ENCODE measurements at places on chromosomes 12 and 14. TPM values are rescaled to one million over a fixed set of nuclear protein-coding genes. Genes with fewer than 3 reads are reported as not detected.
A peak's percentile ranks its signal among the peaks of the same experiment; 100 is the strongest.

LRRC43 gene
- total RNA-seq: 1.1 TPM

WSCD2 gene
- total RNA-seq: 2.7 TPM

NINJ2 gene
- 18.7 TPM for total RNA-seq

HPD gene
- 0.88 TPM for total RNA-seq

REP15 gene
- 10.6 TPM for total RNA-seq

HOXC9 gene
- not detected for total RNA-seq

CLECL1 gene
- total RNA-seq: not detected

MYO1A gene
- total RNA-seq: not detected

GPRC5D gene
- total RNA-seq: not detected

NOS1 gene
- total RNA-seq: 2.8 TPM

GRCh38 chr12:69921831-69922230 is 96.8 kb downstream of the MYRFL start:
- no peak for DNase-seq
- no peak overlapping the region for H3K4me3 ChIP-seq
- H3K27ac ChIP-seq: no peak overlapping the region
- peaks cover 5% of the 10 kb centered on the region for H3K4me1 ChIP-seq
- no peaks in the 10 kb centered on the region for H3K27me3 ChIP-seq

DNA sequence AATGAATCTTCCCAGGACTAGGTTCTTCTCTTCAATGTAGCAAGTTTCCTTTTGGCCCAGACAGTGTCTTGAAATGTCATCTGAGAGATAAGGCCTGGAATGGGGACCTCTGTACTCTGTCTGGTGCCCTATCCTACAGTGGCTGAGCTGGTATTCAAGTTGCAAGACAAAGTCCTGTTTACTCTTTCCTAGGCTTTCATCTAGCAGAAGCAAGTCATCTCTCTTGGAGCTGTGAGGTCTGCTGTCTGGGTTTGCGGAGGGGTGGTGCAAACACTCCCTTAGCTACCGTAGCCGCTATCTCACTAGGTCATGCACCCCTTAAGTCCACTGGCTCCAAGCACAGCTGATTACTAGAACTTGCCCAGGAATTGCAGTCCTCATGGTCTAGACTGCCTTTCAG is 149.7 kb upstream of the SLC16A7 start:
- H3K27ac ChIP-seq: no peak overlapping the region
- H3K27me3 ChIP-seq: no peaks in the 10 kb centered on the region
- no peak for DNase-seq

DNA sequence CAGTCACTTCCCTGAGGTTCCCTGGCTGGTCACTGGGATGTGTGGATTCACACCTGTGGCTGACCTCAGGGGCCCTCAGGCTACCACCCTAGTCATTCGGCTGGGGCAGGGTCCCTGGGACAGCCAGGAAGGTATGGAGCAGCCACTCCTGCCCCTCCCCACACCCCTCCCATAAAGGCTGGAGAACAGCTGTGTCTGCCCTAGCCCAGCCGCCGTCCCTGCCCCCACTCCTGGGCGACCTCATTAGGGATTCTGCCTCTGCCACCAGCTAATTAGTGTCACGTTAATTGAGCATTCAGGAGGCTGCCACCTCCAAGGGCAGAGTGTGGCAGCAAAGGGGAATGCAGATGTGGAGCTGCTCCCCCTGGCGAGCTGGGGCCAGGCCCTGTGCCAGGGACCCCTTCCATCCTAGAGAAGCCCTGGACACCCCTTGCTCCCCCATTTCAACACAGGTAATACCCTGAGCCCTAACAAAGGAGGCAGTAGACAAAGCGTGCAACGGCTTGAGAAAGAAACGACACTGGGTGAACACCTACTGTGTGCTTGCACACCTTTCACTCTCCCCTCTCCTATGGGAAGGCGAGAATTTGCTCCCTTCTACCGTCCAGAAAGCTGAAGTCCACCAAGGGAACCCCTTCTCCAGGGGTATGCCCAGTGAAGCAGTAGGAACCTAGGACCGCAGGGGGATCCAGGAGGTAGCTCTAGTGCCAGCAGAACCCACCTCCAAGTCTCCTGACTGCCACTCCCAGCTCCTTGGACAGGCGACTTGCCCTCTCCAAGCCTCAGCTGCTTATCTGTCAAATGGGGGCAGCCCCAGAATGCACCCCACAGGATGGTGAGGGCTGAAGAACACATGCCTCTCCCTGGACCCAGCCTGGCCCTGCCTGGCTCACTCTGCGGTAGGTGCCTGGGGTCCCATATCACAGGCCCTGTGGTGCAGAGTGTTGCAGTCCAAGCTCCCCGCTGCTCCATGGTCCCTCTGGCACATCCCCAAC is 45.1 kb downstream of the FAM222A start:
- H3K27ac ChIP-seq: no peak overlapping the region
- no peaks in the 10 kb centered on the region for H3K27me3 ChIP-seq
- no peak overlapping the region for H3K4me3 ChIP-seq
- no peaks in the 10 kb centered on the region for H3K4me1 ChIP-seq

DNA sequence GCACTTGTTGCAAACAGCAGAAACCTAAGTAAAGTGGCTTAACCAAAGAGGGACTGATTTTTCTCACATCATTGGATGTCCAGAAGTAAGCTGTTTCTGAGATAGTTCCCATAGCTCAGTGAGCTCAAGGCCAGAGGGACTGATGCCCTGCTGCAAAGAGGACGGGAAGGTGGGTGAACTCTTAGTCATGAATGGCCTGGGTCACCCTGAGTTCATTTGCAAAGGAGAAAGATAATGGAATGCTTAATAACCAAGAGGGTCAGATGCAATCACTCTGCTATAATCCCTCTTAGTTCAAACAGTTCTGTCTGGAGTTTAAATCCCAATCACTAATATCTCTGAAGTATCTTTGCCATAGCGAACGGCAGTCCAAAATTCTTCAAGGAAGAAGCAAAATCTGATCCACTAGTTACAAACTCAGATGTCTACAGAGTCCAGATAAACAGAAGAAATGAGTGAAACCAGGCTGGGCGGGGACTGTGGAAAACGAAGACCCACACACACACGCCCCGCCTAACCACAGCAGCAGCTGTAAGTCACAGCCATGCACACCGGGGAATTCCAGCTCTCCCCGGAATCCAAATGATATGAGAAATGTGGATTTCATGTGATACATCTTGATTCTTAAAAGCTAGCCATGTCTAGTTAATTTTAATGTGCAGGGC is 289.5 kb downstream of the TMEM132D start:
- H3K27ac ChIP-seq: no peak overlapping the region
- no peaks in the 10 kb centered on the region for H3K27me3 ChIP-seq
- no peaks in the 10 kb centered on the region for H3K36me3 ChIP-seq
- H3K4me3 ChIP-seq: no peak overlapping the region
- no peak for DNase-seq

DNA sequence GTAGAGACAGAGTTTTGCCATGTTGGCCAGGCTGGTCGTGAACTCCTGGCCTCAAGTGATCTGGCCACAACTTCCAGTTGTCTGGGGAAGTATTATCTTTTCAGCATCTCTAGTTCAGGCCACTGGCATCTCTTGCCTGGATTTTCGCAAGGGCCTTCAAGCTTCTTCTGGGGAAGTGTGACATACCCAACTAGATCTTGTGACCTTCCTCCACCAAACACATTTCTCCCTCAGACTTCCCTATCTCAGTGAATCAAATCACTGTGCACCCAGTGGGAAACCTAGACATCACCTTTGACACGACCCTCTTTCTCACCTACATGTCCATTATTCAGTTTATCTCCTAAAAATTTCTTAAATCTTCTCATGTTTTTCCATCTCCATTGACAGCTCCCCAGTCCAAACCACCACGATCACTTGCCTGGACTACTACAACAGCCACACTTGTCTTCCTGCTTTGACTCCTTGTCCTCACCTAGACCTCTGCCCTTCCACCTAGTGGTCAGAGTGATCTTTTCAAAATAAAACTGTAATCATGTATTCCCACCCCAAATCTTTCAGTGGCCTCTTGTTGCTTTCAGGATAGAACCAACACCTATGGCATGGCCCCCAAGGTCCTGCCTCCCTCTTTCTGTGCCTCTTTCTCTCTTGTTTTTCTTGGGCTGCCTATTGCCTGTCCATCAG is 3.3 kb downstream of the EEF1AKMT3 start:
- H3K4me3 ChIP-seq: no peak overlapping the region
- H3K36me3 ChIP-seq: peaks cover 4% of the 10 kb centered on the region
- H3K27ac ChIP-seq: no peak overlapping the region
- no peak for DNase-seq
- peaks cover 19% of the 10 kb centered on the region for H3K4me1 ChIP-seq

GRCh38 chr14:30267141-30267540 is 291.8 kb upstream of the G2E3 start:
- H3K4me3 ChIP-seq: no peak overlapping the region
- DNase-seq: no peak
- H3K36me3 ChIP-seq: no peaks in the 10 kb centered on the region
- H3K4me1 ChIP-seq: no peaks in the 10 kb centered on the region

- H3K36me3 ChIP-seq: no peaks in the 10 kb centered on the region
- H3K4me1 ChIP-seq: no peaks in the 10 kb centered on the region
- H3K27ac ChIP-seq: no peak overlapping the region
- H3K27me3 ChIP-seq: no peaks in the 10 kb centered on the region
- H3K4me3 ChIP-seq: no peak overlapping the region
These were observed 131.2 kb upstream of the MED13L start for GRCh38 chr12:116408489-116409250.

DNA sequence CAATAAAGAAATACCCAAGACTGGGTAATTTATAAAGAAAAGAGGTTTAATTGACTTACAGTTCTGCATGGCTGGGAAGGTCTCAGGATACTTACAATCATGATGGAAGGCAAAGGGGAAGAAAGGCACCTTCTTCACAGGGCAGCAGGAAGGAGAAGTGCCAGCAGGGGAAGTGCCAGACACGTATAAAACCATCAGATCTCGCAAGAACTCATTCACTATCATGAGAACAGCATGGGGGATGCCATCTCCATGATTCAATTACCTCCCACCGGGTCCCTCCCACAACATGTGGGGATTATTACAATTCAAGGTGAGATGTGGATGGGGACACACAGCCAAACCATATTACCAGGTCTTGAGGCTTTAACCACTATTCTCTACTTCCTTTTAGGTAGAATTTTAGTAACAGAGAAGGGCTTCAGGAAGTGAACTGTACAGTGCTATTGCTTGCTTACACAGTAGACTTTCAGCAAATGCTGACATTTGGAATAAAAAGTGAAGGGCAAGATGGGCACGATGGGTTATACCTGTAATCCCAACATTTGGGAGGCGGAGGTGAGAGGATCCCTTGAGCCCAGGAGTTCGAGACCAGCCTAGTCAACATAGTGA is 40.8 kb upstream of the OR4E1 start:
- no peak overlapping the region for H3K27ac ChIP-seq
- no peak overlapping the region for H3K4me3 ChIP-seq
- no peak for DNase-seq
- peaks cover 17% of the 10 kb centered on the region for H3K27me3 ChIP-seq

- no peak overlapping the region for H3K27ac ChIP-seq
- H3K4me1 ChIP-seq: no peaks in the 10 kb centered on the region
- DNase-seq: no peak
- no peaks in the 10 kb centered on the region for H3K36me3 ChIP-seq
- no peak overlapping the region for H3K4me3 ChIP-seq
These were observed 47.9 kb downstream of the RPH3A start for GRCh38 chr12:112839386-112839972.

DNA sequence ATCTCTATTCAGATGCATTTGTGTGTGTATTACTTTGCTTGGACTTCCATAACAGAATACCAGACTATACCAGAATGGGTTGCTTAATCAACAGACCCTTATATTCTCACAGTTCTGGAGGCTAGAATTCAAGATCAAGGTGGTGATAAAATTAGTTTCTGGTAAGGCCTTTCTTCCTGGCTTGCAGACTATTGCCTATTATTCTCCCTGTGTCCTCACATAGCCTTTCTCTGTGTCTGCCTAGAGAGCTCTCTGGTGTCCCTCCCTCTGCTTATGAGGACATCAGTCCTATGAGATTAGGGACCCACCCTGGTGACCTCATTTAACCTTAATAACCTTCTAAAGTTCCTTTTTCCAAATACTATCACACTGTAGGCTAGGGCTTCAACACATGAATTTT is 106.0 kb downstream of the FAR2 start:
- H3K27ac ChIP-seq: no peak overlapping the region
- no peak for DNase-seq
- peaks cover 22% of the 10 kb centered on the region for H3K4me1 ChIP-seq
- no peak overlapping the region for H3K4me3 ChIP-seq
- no peaks in the 10 kb centered on the region for H3K27me3 ChIP-seq
- H3K36me3 ChIP-seq: no peaks in the 10 kb centered on the region

GRCh38 chr12:95413576-95413975 is 60.4 kb upstream of the METAP2 start:
- H3K36me3 ChIP-seq: no peaks in the 10 kb centered on the region
- no peak for DNase-seq
- H3K4me1 ChIP-seq: peaks cover 5% of the 10 kb centered on the region
- H3K4me3 ChIP-seq: no peak overlapping the region

- H3K27me3 ChIP-seq: no peaks in the 10 kb centered on the region
- no peaks in the 10 kb centered on the region for H3K4me1 ChIP-seq
- no peak for DNase-seq
- no peak overlapping the region for H3K27ac ChIP-seq
- no peaks in the 10 kb centered on the region for H3K36me3 ChIP-seq
These were observed 851.1 kb upstream of the MGAT4C start for GRCh38 chr12:87107270-87107669.

- H3K27ac ChIP-seq: no peak overlapping the region
- H3K4me3 ChIP-seq: no peak overlapping the region
- DNase-seq: no peak
- peaks cover 37% of the 10 kb centered on the region for H3K27me3 ChIP-seq
These were observed 59.0 kb upstream of the DLK1 start for GRCh38 chr14:100667656-100668055.

- H3K4me3 ChIP-seq: no peak overlapping the region
- DNase-seq: no peak
- H3K36me3 ChIP-seq: no peaks in the 10 kb centered on the region
- no peaks in the 10 kb centered on the region for H3K4me1 ChIP-seq
These were observed 8.1 kb upstream of the SLC15A5 start for GRCh38 chr12:16285586-16285985.

GRCh38 chr12:107447336-107447735 is 238.3 kb upstream of the PWP1 start:
- no peak overlapping the region for H3K4me3 ChIP-seq
- H3K27ac ChIP-seq: no peak overlapping the region
- peaks cover 4% of the 10 kb centered on the region for H3K27me3 ChIP-seq
- H3K4me1 ChIP-seq: no peaks in the 10 kb centered on the region
- H3K36me3 ChIP-seq: no peaks in the 10 kb centered on the region
- no peak for DNase-seq

DNA sequence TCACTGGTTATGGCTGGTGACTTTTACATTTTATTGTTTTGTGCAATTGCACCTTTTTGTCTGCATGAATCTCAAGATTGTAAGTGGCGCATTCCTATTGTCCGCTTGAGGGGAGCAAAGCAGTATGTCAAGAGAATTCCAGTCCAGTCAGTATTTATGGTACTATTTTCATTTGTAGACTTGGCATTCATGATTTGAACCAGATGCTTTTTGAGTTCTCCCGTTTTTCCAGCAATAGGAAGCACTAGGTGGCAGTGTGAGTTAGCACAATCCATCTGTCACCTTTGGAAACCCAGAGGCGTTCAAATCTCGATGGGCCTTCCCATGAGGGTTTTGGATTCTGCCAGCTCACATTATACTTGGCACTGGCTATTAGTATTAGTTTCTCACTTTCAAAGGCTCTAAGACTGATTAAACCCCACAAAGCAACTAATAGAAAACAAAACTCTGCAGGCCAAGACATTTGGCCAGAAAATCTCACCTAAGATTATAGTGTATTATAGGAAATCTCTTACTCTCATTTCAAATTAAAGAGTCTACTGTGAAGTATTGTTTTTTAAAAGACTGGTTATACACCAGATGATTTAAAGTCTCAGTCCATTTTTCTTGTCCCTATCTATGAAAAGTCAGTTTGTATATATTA is 2.2 kb downstream of the DACT1 start:
- no peak overlapping the region for H3K27ac ChIP-seq
- peak overlapping the region; percentile 78 for H3K4me3 ChIP-seq
- no peaks in the 10 kb centered on the region for H3K36me3 ChIP-seq
- peak; percentile 62 for DNase-seq

Data from heart right ventricle (tissue), 16 donors.